ENCODE measurements at places on chromosomes 4 and X.

- no peak for DNase-seq
Measured at GRCh38 chr4:2287594-2287915, 25.6 kb upstream of the MXD4 start.

DNA sequence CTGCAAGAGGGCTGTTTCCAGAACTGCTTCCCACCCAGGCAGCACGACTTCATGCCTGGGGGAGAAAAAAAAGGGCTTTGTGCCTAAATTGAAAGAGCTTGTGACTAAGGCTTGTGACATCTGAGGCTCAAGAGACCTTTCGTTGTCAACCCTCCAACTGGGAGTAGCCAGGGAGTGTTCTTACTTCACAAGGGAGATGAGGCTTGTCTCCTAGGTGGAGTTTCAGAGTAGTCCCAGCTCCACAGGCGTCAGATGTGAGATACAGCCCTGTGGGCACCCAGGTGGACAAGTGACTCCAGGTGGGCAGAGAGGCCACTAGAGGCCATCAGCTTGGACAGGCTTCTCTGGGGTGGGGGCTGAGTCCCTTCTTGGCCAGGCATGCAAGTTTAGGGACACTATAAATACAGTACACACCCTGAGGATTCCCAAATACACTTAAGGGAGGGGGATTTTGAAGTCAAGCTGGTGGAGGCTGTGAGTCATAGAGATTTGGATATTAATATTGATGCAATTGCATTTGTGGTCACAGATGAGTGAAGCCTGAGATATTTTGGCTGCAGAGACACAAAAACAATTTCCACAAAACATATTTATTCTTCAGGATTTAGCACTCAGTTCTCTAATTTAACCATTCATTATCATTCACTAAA lies 40.1 kb upstream of the SETD7 start:
- DNase-seq = no peak

GRCh38 chr4:141375855-141376254 lies 155.2 kb downstream of the ZNF330 start:
- DNase-seq = no peak

DNA sequence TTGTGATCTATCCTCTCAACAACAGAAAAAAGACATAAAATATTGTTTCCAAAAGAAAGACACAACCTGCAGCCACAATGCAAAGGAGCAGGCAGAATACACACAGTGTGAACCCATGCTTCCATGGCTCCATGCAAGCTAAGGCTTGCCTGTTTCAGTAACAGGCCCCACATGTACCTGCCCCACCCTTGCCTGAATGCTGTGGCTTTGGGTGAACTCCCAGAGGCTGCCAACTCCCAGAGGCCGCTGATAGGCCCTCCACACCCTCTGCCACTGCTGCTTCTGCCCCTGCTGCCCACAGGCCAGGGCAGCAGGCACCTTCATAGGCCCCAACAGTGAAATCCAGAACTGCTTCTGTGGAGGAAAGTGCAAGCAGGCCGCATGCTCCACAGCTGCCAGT lies 313.9 kb downstream of the CHIC1 start:
- DNase-seq = no peak
